Activated T-helper 17 cell treated with anti-CD3 and anti-CD28 coated beads, Interleukin-2, amount 50 U/mL, for 72 hours (primary cell): ENCODE measurements at places on chromosomes 11 and 22. TPM values are rescaled to one million over a fixed set of nuclear protein-coding genes. Genes with fewer than 3 reads are reported as not detected.
A peak's percentile ranks its signal among the peaks of the same experiment; 100 is the strongest.

DNA sequence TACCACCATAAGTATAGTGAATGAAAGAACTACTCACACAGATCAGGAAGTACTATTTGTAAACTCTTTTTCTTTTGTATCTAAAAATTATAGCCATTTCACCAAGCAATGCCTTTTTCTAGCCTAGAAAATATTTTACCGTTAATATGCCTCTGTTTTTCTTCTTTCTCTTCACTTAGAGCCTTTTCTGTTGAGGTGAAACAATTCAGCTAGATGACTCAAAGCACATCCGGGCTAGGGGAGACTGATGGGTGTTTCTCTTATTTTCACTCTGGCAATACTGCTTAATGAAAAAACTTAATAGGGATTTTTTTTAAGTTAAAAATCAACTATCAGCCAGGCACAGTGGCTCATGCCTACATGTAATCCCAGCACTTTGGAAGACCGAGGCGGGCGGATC is 93.3 kb downstream of the SGSM3 start:
- ATAC-seq = peak; percentile 76

ISX gene
- total RNA-seq = not detected

GRCh38 chr11:86079421-86079820 is 10.5 kb upstream of the PICALM start:
- no peak for ATAC-seq

HBB gene
- not detected for total RNA-seq

DNA sequence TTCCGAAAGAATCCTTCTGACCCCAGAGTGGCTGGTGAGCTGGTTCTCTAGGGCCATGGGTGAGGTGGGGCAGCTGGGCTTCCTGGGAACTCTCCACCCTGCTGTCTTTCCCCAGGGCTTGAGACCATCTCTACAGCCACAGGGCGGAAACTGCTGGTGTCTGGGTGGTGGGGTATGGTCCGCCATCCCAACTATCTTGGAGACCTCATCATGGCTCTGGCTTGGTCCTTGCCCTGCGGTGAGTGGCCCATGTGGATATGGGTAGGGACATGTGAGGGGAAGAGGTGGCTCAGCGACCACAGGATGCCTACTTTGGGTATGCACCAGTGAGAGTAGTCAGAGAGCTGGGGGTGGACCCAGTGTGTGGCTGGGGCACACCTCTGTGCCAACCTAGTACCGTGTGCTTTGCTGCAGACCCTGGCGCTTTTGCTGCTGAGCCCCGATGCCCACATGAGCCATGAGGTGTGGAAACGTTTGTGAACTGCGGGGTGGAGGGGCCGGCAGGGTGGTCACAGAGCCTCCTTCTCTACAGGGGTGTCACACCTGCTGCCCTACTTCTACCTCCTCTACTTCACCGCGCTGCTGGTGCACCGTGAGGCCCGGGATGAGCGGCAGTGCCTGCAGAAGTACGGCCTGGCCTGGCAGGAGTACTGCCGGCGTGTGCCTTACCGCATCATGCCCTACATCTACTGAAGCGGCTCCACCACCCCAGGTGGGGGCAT is 2.0 kb downstream of the ZNHIT2 start:
- no peak for ATAC-seq

WNT11 gene
- not detected for total RNA-seq

FAM180B gene
- total RNA-seq = not detected

DNA sequence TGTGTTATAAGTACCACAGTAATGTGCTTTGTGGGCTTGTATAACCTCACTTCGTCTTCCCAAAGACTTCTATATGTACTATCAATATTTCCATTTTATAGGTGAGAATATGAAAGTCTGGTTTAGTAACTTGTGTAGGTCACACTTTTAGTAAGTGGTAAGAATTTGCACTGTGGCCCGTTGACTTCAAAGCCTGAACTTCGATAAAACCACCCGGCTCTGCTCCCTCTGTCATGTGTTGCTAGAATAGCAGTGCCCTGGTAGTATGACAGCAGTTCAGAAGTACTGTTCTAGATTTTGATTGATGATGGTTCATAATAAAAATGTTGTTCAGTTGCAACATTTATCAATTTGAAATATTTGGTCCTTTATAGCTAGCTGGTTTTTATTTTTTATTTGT is 110.2 kb upstream of the SORL1-AS1 start:
- peak; percentile 85 for ATAC-seq

ACCS gene
- total RNA-seq = 7.3 TPM

C11orf86 gene
- not detected for total RNA-seq

DNA sequence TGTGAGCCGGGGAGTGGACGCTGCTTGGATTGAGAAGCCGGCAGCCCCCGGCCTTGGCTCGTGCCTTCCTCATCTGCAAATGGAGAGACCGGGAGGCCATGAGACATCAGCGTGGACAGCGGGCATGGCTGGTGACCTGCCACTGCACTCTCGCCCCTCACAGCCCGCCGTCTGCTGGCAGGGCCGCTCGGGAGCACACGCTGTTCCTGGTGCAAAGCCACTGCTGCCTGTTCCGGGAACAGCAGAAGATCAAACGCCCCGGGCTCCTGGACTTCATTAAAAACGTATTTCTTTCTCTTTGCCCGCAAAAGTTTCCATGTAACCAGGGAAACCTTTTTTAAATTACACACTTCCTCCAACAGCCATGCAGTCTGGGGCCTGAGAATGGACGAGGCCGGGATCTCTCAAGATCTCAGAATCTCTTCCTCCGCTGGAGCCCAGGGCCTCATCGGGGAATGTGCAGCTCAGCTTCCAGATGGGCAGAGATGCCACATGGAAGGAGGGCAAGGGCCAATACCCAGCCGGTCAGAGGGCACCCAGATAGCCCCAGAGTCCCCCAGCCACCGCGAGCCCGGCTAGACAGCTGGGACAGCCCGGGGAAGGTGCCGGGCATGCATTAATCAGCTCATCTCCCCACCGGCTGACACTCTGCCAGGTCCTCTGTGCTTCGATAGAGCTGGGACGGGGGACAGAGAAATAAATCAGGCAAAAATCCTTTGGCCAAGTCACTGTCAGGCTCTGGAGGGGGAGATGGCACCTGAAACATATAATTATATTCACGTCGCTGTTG is 62.8 kb upstream of the PRR5 start:
- no peak for ATAC-seq

DNA sequence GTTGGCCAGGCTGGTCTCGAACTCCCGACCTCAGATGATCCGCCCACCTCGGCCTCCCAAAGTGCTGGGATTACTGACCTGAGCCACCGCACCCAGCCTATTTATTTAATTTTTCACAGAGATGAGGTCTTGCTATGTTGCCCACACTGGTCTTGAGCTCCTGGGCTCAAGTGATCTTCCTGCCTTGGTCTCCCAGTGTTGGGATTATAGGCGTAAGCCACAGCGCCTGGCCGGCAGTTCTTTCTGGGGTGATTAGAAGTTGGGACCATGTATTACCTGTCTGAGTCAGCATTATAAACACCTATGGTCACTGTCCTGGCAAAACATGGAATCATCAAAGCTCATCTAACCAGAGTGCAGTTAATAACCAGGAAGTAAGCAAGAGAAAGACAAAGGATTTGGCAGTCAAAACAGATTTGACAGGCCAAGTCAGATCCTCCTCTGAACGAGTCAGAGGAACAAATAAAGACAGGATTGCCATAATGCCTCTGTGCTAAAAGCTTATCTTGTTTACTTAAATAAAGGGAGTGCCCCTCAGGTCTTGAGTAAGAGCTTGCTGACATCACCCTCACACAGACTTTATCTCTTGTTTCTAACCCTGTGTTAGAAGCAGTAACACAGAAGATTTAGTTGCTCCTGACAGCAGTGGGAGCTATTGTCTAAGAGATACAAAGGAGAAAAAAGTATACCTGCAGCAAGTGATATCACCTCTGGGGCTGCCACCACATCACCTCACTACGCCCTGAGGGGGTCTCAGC is 3.7 kb downstream of the SERPIND1 start:
- ATAC-seq = peak; percentile 13

DNA sequence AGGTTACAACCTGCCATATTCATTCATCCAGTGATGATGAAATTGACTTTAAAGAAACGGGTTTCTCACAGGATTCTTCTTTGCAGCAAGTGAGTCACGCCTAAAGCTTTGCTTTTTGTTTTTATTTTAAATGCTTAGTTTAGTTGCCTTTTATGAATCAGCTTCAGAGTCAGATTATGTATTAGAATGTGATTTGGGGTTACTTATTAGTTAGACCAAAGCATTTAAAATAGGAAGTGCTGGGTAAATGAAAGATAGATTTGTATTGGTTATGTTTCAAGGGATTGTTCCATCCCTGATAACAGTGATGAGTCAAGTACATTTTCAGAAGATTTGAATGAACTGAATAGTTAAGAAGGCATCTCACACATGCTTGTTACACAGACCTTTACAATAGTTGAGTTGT is 101.3 kb upstream of the GAL start:
- no peak for ATAC-seq
